Cerebellar nuclear complex (tissue), 1 donor: ENCODE measurements at places on chromosomes 7 and 10.

GRCh38 chr7:10239695-10240345 is 733.9 kb upstream of the PHF14 start:
- no peak for DNase-seq

GRCh38 chr7:106518967-106519366 is 142.0 kb downstream of the CCDC71L start:
- no peak for DNase-seq

- DNase-seq = no peak
Observed at GRCh38 chr7:146249272-146249671, 132.7 kb downstream of the CNTNAP2 start.

- DNase-seq = no peak
Observed at GRCh38 chr10:74187237-74187636, 36.2 kb downstream of the ADK start.

- no peak for DNase-seq
Observed at GRCh38 chr10:92553959-92554358, 19.9 kb downstream of the IDE start.

DNA sequence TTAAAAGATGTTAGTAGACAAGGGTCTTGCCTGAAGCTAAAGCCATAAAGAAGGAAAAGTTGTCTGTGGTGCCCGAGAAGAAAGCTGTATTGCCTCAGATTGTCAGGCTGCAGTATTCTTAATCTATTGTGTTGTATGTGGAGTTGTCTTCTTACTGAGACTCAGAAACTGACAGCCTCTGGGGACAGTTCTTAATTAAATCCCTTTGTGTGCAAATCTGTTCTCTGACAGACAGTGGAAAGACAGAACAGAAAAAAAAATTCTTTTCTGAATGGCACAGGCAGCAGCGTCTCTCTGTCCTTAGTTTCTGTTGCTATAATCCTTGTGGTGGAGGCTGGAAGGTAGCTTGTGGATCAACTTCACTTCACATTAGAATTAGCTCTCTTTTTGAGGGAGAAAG is 16.8 kb downstream of the VWC2 start:
- DNase-seq = no peak

DNA sequence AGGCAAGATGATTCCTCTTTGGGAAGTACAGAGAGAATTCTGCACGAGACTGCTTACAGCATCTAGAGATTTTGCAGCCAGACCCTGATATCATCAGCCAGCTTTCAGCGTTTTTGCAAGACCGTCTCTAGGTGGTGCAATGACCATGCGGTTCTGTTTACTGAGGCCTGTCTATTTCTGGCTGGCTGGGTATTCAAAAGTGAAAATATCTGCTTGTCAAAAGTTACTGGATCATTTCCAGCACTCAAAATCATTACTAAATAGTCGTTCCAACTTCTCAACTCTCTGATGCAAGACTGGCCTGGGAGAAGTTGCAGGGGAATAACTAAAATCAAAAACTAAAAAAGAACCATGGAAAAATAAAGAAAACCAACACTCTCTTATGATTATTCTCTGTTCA is 240.1 kb downstream of the ELMO1 start:
- DNase-seq = no peak

- no peak for DNase-seq
Observed at GRCh38 chr7:33276325-33276724, 147.0 kb downstream of the BBS9 start.

DNA sequence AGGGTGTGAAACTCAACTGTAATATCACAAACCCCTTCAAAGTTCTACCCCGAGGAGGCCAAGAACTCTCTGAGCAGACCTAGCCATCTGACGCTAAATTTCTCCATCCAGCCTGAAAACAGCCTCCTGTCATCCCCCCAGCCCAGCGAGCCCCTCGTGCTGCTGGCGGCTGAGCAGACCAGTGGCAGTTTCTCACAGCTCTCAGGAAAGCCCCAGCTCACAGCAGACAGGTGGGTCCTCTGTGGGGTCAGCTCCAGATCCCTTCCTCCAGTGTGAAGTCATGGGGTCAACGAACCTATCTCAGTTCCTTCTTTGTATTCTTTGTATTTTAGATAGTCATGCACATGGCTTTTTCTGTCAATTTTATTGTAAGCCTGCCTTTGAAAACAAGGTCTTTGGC is 7.8 kb downstream of the GARIN1A start:
- no peak for DNase-seq
